Amniotic epithelial cell (primary cell): ENCODE measurements at places on chromosomes 3 and 15.
A peak's percentile ranks its signal among the peaks of the same experiment; 100 is the strongest.

- peak; percentile 59 for DNase-seq
Observed at GRCh38 chr15:52039925-52040781, 21.1 kb downstream of the MAPK6 start.

DNA sequence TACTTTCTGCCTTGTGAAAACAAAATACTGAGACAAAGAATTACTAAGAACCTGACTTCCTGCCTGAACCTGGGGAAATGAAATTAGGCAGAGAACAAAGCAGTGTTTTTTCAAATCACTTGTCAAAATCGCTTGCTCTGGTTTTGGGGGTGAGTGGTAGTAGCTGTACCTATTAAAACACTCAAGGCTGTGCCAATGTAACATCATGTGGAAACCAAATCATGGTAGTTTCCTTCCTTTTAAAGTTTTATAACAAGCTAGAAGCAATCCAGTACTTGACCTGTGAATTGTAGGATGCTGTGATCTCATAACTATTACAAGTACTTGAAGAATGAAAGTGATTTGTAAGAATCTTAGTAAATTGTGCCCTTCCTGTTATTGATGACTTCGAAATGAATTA lies 6.7 kb downstream of the CMTM8 start:
- DNase-seq = no peak

DNA sequence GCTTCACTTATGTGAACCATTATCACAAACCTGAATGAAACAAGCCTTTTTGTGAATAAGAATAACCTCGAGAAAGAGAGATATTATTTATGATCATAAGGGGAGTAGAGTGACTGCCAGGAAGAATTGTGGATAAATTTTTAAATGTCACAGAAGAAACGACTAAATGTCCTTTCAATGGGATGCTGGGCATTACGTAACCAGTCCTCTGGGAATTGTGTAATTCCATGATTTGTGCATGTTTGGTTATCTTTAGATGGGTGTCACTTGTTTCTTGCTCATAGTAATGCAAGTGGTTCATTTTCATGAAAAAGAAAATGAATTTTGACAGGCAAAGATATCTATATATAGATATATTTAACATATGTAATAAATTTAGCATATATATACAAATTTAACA lies 379.5 kb upstream of the AGTR1 start:
- DNase-seq = no peak

GRCh38 chr3:195895861-195896360 lies 12.4 kb downstream of the TNK2 start:
- DNase-seq = no peak

DNA sequence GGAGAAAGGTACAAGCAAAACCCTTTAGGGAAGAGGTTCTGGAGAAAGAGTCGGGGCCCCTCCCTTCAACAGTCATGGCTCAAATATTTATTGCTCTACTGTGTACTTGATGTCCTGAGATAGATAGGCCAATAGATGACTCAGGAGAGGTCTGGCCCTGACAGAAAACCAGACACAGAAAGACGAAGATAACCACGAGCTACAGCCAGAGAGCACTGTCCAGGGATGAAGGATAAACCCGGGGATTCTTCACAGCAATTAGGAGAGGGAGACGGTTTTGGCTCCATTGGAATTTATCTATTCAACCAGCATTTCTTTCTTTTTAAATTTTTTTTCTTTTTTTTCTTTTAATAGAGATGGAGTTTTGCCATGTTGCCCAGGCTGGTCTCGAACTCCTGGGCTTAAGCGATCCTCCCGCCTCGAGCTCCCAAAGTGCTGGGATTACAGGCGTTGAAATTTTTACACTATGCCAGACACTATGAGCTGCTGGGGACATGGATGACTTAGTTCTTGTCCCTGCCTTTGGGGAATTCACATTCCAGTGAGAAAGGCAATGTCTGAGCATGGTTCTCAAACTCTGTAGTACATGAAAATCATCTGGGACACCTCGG lies 4.6 kb upstream of the CIDEC start:
- DNase-seq = peak; percentile 95

DNA sequence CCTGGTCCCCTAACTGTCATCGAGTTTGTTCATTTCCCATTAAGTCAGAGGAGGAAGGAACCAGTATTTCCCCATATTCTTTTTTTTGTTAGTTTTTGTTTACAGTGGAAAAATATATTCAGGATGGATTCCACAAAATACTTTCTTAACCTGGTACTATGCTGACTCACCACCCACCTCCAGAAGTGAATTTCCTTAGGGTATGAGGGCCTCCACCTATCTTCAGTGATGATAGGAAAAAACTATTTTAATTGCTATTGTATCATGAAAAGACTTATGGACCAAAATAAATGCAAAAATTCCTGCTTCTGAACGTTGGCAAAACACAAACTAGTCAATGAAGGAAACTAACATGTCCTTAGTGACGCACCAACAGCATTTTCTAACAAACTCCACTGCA lies 64.2 kb upstream of the FOXP1 start:
- no peak for DNase-seq

GRCh38 chr15:100461049-100461448 lies 67.7 kb downstream of the CERS3 start:
- no peak for DNase-seq

DNA sequence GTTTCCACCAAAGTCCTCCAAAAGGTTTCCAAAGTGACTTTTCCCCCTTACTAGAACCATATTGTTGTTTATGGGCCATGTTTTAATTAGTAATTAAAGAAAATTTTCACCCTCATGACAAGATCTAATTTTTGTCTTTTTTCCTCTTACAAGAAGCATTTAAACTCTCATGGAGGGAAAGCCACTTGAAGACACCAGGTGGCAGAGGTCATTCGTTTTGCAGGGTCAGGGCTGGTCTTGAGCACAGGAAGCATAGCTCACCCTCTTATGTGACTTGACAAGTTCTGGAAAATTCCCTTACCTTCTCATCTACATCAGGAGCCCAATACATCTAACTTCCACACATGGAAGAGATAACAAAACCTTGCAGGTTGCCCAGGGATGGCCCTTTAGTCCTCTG lies 163.7 kb downstream of the GREM1 start:
- no peak for DNase-seq
